HFFc6 (cell line): ENCODE measurements at places on chromosomes 1 and 21.
A peak's percentile ranks its signal among the peaks of the same experiment; 100 is the strongest.

GRCh38 chr1:117820694-117821381, 108.6 kb downstream of the GDAP2 start:
- DNase-seq = peak; percentile 48

- DNase-seq = no peak
Observed at GRCh38 chr21:14616380-14617039, 70.4 kb upstream of the SAMSN1 start.

- peak; percentile 22 for DNase-seq
Observed at GRCh38 chr1:179253286-179253972, 24.0 kb upstream of the ABL2 start.

GRCh38 chr1:185720633-185721272, 13.4 kb upstream of the HMCN1 start:
- peak; percentile 31 for DNase-seq

DNA sequence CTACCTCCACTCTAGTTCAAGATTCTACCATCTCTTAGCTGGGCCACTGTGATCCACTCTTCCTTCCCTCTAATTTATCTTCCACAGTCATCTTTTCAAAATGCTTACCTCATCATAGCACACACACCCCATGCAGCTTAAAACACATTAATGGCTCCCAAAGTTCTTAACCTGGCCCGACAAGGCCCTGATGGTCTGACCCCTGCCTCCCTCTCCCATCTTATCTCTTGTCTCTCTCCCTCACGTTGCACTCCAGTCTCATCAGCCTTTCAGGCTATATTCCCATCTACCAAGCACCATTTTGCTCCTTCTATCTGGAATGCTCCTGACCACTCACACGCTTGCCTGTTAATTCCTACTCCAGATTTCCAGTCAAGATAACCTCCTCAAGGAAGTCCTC, 2.5 kb upstream of the ZBTB8A start:
- no peak for DNase-seq

GRCh38 chr1:80656014-80656636, 1144.6 kb upstream of the ADGRL2 start:
- no peak for DNase-seq

GRCh38 chr21:43645976-43646375, 13.3 kb downstream of the HSF2BP start:
- DNase-seq = no peak

DNA sequence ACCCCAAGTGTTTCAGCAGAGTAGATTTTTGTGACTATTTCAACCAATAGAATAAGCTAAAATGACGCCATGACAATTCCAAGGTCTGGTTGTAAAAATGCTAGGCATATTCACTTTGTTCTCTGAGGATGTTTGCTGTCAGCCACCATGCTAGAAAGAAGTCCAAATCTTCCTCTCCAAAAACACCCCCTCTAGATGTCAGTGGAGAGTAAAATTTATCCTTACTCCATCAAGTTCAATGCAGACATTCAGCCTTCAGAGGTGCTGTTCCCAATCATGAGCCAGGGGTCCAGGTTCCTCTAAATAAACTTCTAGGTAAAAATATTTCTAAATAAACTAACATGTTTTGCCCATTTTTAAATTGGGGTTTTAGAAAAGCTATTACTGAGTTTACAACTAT, 395.4 kb upstream of the ADAMTS5 start:
- DNase-seq = no peak

- no peak for DNase-seq
Observed at GRCh38 chr21:42548687-42549406, 35.2 kb downstream of the SLC37A1 start.

DNA sequence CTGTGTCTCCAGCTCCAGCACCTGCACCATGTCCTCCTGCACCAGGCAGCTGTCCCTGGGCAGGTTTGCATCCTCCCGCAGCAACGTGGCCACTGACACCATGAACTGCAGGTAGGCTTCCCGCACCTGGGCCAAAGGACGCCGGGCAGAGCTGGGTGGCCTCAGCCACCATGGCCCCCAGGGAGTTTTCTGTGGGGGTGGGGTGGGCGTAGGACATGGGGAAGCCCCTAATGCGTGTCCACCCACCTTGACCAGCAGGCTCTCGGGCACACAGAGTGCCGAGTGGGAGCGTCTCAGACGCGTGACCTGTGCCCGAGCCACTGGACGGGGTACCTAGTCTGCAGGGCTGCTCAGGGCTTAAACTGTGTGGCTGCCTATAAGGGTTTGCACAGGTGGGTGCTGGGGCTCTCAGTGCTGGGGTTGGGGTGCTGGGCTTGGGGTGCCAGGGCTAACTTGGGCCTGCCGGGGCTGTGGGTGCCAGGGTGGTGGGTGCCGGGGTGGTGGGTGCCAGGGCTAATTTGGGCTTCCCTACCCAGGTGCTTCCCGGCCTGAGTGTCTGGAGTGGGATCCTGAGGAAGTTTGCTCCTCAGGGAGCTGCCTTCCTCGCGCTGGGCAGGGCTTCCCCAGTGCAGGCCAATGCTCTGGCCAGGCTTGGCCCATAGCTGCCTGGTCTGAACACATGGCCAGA, 17.7 kb downstream of the PRXL2B start:
- no peak for DNase-seq

- DNase-seq = no peak
Observed at GRCh38 chr1:21855257-21856096, 43.4 kb downstream of the LDLRAD2 start.

- DNase-seq = no peak
Observed at GRCh38 chr1:177748080-177748801, 221.6 kb downstream of the SEC16B start.

DNA sequence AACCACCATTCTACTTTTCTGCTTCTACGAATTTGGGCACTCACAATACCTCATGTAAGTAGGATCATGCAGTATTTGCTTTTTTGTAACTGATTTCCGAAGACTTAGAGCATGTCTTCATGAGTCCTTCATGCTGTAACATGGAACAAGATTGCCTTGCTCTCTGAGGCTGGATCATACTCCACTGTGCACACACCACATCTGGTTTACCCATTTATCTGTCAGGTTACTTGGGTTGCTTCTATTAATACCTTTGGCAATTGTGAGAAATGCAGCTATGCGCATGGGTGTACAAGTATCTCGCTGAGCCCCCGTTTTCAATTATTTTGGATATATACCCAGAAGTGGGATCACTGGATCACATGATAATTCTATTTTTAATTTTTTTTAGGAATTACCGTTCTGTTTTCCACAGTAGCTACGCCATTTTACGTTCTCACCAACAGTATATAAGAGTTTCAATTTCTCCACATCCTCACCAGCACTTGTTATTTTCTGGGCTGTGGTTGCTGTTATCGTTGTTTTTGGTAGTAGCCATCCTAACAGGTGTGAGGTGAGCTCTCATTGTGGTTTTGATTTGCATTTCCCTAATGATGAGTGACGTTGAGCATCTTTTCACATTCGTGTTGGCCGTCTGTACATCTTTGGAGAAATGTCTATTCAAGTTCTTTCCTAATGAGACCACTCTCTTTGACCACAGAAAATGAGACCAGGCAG, 10.7 kb upstream of the SLC2A5 start:
- DNase-seq = no peak

- no peak for DNase-seq
Observed at GRCh38 chr1:1842360-1843146, 48.3 kb downstream of the GNB1 start.

DNA sequence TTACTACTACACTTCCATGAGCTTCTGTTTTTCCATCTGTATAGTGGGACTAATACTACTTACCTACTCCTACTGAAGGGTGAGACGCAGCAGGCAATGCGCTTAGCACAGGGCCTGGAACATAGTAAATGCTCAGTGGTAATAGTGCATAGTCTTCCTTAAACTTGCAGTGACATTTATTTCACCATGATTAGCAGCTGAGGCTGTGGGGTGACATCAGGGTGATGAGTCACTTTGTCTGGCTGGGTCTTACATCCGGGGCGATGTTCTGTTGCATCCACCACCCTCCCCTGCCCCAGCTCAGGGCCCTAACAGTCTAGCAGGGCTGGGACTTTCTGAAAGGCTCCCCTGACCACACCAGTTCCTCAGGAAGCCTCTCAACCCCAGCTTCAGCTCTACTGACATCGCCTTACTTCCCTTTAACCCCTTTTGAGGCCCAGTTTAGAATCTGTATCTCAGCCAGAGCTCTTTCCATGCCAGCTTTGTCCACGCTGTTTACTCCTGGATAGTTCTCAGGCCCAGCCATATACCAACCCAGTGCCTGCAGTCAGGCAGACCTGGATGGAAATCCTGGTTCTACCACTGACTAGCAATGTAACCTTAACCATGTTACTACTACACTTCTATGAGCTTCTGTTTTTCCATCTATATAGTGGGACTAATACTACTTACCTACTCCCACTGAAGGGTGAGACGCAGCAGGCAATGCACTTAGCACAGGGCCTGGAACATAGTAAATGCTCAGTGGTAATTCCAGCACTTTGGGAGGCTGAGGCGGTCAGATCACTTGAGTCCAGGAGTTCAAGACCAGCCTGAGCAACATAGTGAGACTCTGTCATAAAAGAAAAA, 66.3 kb downstream of the CD58 start:
- DNase-seq = peak; percentile 52

GRCh38 chr1:174491606-174492005, 43.8 kb downstream of the GPR52 start:
- DNase-seq = no peak

GRCh38 chr1:63903947-63904610, 130.3 kb downstream of the ROR1 start:
- no peak for DNase-seq

GRCh38 chr1:222995620-222996309, 147.3 kb downstream of the TLR5 start:
- no peak for DNase-seq

- peak; percentile 76 for DNase-seq
Observed at GRCh38 chr1:19435851-19436455, 49.4 kb downstream of the CAPZB start.

- DNase-seq = no peak
Observed at GRCh38 chr21:36934864-36935420, 31.5 kb downstream of the HLCS start.

- no peak for DNase-seq
Observed at GRCh38 chr1:31444725-31445448, 31.9 kb downstream of the SERINC2 start.

GRCh38 chr1:66349242-66349641, 184.7 kb upstream of the SGIP1 start:
- DNase-seq = no peak

DNA sequence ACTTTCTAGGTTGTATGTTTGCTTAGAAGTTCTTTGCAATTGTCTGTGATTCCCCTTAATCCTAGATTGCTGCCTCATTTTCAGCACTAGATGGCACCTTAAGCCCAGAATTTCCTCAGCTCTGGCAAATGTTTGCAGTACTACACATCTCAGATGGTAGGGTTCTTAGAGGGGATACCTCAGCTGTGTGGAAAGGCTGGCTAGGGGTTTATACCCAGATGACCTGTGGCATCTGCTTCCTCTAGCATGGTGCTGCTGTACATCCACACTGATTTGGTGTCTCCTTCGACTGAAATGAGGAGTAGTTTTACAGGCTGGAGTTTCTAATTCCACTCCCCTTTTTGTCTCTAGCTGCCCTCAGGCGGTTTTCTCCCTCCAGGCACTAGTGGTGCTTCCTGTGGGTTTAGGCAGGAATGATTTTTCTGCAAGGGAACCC, 23.5 kb downstream of the ASB17 start:
- peak; percentile 29 for DNase-seq

GRCh38 chr21:25855576-25855975, 120.8 kb downstream of the GABPA start:
- DNase-seq = no peak
